ENCODE measurements at places on chromosomes 1 and 21.

GRCh38 chr21:38351961-38352521, 95.2 kb downstream of the KCNJ15 start:
- DNase-seq, result no peak

GRCh38 chr1:17419626-17420328, 19.7 kb downstream of the RCC2 start:
- DNase-seq, result peak; percentile 67

DNA sequence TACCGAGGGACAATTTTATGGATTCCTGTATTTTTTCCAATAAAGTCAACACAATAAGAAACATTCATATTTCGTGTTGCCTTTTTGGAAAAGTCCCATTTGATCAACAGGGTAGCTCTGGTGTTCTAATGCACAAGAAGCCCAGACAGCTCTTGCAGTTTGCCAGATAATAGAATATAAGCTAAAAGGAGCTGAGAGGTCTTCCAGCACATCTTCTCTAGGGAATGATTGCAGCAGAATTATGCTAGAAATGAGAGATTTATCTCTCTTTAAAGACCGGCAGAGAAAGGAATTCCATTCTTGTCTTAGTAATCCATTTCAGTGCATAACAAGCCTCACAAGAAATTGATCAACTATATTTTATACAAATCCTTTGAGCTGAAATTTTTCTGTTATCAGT, 25.0 kb upstream of the DDX59 start:
- no peak for DNase-seq

- no peak for DNase-seq
Observed at GRCh38 chr1:177092001-177092400, 72.5 kb downstream of the ASTN1 start.

DNA sequence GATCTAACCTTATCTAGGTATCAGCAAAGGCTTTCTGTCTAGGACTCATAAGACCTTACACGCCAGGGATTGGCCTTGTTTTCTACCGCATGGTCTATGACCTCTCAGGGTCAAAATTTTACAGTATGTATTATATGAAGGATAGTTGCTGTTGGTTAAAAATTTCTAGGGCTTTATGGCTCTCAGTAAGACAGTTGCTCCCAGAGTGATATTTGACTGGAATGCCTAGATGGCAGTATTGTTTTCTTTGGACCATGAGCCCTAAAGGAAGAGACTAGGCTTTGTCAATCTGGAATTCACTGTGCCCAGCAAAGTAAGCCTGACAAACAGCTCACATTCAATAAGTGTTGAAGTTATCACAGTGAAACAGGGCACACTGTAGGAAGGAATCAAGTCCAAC, 37.6 kb downstream of the C1orf87 start:
- no peak for DNase-seq

GRCh38 chr1:35269201-35269988, 886 bp downstream of the ZMYM4 start:
- no peak for DNase-seq
